ENCODE measurements at places on chromosomes 6 and 20.
A peak's percentile ranks its signal among the peaks of the same experiment; 100 is the strongest.

GRCh38 chr6:112665815-112666214, 318.7 kb downstream of the RFPL4B start:
- no peaks in the 10 kb centered on the region for H3K4me1 ChIP-seq
- no peak for DNase-seq
- H3K36me3 ChIP-seq = no peaks in the 10 kb centered on the region
- H3K27me3 ChIP-seq = no peaks in the 10 kb centered on the region

GRCh38 chr6:147381712-147382111, 126.8 kb upstream of the SAMD5 start:
- H3K27ac ChIP-seq = no peak overlapping the region
- no peaks in the 10 kb centered on the region for H3K27me3 ChIP-seq
- peaks cover 59% of the 10 kb centered on the region for H3K36me3 ChIP-seq
- no peak for DNase-seq
- no peaks in the 10 kb centered on the region for H3K4me1 ChIP-seq

DNA sequence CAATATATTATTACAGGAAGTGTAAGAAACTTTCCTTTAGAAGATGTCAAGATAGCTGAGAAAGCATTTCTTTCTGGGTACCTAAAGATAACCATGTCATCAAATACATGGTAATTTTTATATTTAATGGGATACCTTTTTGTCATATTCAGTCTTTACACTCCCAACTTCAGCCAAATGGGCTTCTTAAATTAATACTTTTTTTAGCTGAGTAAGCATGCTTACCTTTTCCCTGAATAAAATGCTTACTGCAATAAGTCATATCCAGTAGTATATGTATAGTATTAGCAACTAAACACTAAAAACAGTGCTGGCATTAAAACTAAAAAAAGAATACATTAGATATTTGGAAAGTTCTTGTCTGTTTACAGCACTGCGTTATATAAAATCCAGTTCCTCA, 17.4 kb upstream of the PBOV1 start:
- DNase-seq = no peak
- H3K27ac ChIP-seq = no peak overlapping the region
- peaks cover 4% of the 10 kb centered on the region for H3K36me3 ChIP-seq

DNA sequence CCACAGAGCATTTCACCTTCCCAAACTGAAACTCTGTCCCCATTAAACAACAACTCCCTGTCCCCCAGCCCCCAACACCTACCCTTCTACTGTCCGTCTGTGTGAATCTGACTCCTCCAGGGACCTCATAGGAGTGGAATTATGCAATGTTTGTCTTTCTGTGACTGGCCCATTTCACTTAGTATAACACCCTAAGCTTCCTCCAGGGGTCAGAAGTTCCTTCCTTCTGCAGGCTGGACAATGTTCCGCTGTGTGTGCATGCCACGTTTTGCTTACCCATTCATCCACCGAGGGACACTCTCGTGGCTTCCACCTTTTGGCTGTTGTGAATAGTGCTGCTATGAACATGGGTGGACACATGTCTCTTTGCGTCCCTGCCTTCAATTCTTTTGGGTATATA, 37.6 kb upstream of the MPC1 start:
- H3K4me1 ChIP-seq = no peaks in the 10 kb centered on the region
- no peak for DNase-seq
- no peaks in the 10 kb centered on the region for H3K36me3 ChIP-seq
- H3K4me3 ChIP-seq = no peak overlapping the region
- peak overlapping the region; percentile 10 for H3K27ac ChIP-seq

GRCh38 chr20:25574411-25574810, 10.9 kb downstream of the NINL start:
- H3K4me3 ChIP-seq = no peak overlapping the region
- H3K27ac ChIP-seq = no peak overlapping the region
- no peaks in the 10 kb centered on the region for H3K36me3 ChIP-seq
- DNase-seq = no peak

DNA sequence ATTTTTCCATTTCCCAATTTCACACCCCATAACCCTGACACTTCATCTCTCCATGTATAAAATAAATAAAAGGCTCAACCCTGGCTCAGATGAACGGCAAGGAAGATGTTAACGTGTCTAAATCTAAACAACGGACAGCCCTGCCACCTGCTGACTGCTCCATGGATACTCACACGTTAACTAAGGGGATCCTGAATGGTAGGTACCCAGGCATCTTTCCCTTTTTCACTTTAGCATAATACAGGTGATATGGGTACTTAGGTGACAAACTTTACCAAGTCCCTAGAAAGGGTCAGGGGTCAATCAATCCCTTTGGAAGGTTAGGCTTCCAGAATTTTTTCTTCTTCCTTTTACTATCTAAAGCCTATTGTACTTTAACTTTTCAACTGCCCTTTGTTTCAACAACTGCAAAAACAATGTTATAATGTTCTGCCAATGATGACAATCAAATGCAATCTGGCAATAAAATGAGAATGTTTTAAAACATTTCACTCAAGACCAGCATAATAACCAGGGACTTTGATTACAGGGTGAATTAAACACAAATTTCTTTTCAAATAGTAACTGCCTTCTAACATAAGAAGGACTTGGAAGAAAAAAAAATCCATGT, 52.4 kb upstream of the IPCEF1 start:
- H3K27ac ChIP-seq = peak overlapping the region; percentile 71
- H3K4me1 ChIP-seq = peaks cover 29% of the 10 kb centered on the region
- no peak overlapping the region for H3K4me3 ChIP-seq
- no peaks in the 10 kb centered on the region for H3K27me3 ChIP-seq
- peak; percentile 18 for DNase-seq

DNA sequence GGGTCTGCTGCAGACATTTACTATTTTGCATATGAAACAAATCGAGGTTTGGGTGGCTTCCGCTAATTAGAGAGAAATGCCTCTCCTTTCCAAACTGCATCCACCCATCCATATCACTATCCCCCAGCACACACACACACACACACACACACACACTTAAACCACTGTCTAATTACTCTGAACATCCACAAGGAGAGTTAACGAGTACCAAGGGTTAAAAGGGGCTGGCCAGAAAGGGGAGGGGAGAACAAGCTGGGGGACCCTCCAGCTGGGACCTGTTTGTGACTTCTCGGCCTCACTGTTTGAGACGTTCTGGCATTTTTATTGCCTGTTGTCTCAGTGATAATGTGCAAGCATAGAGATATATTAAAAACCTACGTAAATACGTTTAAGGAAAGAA, 261.2 kb downstream of the FOXC1 start:
- no peaks in the 10 kb centered on the region for H3K4me1 ChIP-seq
- no peak for DNase-seq
- H3K27ac ChIP-seq = no peak overlapping the region
- no peak overlapping the region for H3K4me3 ChIP-seq

DNA sequence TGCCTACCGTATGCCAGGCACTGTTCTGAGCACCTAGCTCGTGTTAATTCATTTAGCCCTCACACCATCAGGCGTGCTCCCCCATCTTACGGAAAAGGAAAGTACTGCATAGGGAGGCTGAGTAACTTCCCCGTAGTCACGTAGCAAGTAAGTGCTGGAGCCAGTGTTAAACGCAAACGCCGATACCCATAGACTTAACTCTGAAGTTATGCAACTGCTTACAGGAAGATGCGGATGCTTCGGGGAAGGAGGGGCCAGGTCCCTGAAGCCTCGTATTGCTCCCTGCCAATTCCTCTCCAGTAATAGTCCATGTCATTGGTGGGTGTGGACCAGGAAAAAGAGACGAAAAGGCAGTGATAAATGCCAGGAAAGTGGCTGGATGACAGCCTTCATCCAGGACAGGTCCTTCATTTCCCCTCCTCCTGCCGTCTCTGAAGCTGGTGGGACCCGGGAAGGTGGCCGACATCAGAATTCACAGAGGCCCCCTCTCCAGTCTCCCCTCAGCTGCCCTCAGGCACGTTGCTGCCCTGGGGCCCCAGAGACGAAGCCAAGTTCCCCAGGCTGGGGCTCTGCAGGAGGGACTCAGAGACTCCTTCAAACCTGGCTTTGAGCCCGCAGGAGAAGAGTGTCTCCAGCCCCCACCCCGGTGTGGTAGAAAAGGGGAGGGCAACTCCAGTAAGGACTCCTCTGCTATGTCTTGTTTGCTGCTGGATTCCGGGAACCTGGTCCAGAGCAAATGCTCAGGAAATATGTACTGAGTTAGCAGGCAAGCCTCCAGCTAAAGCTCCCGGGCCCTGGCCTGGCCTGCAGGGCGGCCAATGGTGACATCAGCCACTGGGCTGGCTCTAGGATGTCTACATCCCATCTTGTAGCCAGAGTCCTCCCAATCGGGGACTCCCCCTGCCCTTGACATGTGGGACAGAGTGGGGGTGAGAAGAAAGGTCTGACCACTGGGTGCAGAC, 37.8 kb downstream of the RAB44 start:
- DNase-seq = peak; percentile 79
- peak overlapping the region; percentile 82 for H3K27ac ChIP-seq
- H3K4me1 ChIP-seq = peaks cover 18% of the 10 kb centered on the region
- H3K36me3 ChIP-seq = no peaks in the 10 kb centered on the region
- no peaks in the 10 kb centered on the region for H3K27me3 ChIP-seq

- H3K4me3 ChIP-seq = no peak overlapping the region
- no peak for DNase-seq
- no peaks in the 10 kb centered on the region for H3K36me3 ChIP-seq
- H3K4me1 ChIP-seq = no peaks in the 10 kb centered on the region
Measured at GRCh38 chr6:83114164-83114563, 46.7 kb downstream of the DOP1A start.

GRCh38 chr6:96651816-96652215, 88.9 kb downstream of the FHL5 start:
- H3K27me3 ChIP-seq = no peaks in the 10 kb centered on the region
- no peak overlapping the region for H3K4me3 ChIP-seq
- DNase-seq = no peak
- H3K36me3 ChIP-seq = no peaks in the 10 kb centered on the region
- no peaks in the 10 kb centered on the region for H3K4me1 ChIP-seq

- no peak overlapping the region for H3K27ac ChIP-seq
- H3K4me1 ChIP-seq = peaks cover 3% of the 10 kb centered on the region
- DNase-seq = no peak
- no peaks in the 10 kb centered on the region for H3K27me3 ChIP-seq
- H3K36me3 ChIP-seq = no peaks in the 10 kb centered on the region
Measured at GRCh38 chr6:116395647-116396046, 24.9 kb downstream of the DSE start.

DNA sequence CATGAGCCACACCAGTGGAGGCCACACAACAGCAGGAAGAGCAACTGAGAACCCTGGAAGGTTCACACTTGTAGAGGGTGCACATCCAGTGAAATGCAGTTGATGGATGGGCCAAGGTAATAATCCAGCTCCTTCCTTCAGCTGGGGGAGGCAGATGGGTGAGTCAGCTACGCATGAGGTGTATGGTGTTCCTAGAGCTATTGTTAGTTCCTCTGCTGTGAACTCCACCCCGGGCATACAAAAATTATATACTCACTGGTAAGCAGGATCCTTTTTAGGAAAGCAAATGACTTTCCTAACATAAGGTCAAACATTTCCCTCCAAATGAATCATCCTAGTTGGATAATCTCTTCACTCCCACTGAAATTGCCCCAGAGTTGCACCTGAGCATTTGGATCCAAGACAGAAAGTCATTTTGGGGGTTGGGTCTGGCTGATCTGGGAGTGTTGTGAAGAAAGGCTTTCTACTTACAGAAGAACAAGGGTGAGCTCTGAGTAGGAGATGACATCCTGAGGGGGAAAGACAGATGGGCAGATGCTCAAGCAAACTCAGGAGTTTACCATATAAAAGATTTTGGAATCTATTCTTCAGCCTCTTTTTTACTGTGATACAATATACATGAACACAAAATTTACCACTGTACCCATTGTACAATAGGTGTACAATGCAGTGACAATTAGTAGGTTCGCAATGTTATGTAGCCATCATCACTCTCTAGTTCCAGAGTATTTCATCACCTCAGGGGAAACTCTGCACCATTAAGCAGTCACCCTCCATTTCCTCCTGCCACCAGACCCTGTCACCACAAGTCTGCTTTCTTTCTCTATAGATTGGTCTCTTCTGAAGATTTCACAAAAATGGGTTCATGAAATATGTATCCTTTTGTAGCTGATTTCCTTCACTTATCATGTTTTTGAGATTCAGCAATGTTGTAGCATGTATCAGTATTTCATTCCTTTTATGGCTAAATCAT, 11.1 kb downstream of the HLA-F start:
- no peak overlapping the region for H3K4me3 ChIP-seq
- DNase-seq = no peak
- H3K27ac ChIP-seq = no peak overlapping the region

- peak; percentile 78 for DNase-seq
- no peaks in the 10 kb centered on the region for H3K36me3 ChIP-seq
- peak overlapping the region; percentile 15 for H3K4me3 ChIP-seq
- no peaks in the 10 kb centered on the region for H3K27me3 ChIP-seq
- H3K27ac ChIP-seq = peak overlapping the region; percentile 91
Measured at GRCh38 chr20:62624325-62624690, 18.0 kb upstream of the SLCO4A1 start.

DNA sequence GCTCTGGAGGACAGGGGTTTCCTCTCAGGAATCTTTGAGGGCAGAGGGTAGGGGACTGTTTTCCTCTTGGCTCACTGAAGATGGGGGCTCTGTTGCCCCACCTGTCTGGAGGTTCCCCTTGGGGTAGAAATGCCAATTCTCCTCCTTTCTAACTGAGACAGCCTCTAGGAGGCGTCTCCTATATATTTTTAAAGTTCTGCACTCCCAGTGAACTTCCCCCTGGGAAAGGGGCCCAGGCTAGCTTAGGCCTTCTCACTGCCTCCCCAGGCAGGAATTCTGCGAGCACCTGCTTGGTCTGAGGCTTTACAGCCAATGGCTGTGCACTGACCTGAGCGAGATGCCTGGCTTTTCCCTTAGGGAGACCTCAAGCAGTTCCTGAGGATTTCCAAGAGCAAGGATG, 24.8 kb upstream of the SRF start:
- no peak for DNase-seq
- H3K36me3 ChIP-seq = no peaks in the 10 kb centered on the region
- no peak overlapping the region for H3K27ac ChIP-seq
- H3K4me3 ChIP-seq = no peak overlapping the region

DNA sequence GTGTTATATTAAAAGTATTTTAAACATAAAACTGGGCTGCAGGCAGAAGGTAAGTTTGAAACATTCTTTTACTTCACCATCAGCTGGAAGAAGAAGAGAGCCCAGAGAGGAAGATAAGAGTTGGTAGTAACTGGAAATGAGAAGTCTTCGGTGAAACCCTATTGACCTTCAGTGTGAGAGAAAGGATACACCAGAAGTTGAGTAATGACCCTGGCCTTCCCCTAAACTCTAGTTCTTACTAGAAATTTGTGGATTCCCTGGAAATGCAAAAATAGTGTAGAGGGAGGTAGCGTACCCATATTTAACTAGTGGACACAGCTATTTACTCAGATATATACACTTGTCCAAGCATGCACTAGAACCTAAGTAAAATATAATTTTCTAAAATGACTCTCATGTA, 8.0 kb upstream of the EPM2A start:
- H3K4me3 ChIP-seq = no peak overlapping the region
- no peak for DNase-seq
- H3K27ac ChIP-seq = no peak overlapping the region
- no peaks in the 10 kb centered on the region for H3K4me1 ChIP-seq

- H3K27me3 ChIP-seq = no peaks in the 10 kb centered on the region
- no peak overlapping the region for H3K4me3 ChIP-seq
- no peaks in the 10 kb centered on the region for H3K36me3 ChIP-seq
- no peak overlapping the region for H3K27ac ChIP-seq
Measured at GRCh38 chr6:93213028-93213427, 206.3 kb downstream of the EPHA7 start.

All from transverse colon (tissue), 4 donors.